ENCODE measurements at places on chromosomes 12 and 14.

DNA sequence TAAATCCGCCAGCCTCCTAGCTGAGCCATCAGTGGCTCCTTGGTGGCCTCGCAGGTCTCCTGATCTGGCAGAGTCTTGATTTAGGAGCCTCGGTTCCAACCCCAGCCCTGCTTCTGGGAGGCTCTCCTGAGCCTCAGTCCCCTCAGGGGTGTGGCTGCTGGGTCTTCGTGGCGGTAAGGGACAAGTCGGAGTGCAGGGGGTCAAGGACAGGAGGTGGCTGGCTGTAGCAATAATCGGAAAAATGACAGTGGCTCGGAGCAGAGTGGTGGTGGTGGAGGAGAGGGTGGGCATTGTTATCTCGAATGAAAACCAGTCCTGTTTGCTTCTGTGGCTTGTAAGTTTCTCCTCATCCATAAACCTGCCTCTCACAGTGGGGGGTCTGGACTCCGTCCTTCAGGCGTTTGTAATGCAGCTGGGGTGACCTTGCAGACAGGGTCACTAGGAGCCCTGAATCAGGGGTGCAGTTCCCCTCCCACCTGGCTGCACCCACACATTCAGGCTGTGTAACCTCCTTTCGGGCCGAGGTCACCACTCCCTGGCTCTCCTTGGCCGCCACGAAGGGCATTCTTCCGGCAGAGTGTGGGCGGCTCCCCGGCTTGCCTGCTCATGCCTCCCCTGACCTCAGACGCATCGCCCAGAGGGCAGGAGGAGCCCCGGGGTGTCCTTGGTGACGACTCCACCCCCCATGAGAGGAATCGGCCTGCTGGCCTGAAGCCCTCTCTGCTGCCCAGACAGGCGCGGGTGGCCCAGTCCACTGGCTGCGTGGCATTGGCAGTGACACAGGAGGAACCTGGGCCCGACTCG lies 8.1 kb downstream of the BCL7A start:
- DNase-seq = no peak

- peak; percentile 59 for DNase-seq
Observed at GRCh38 chr14:51738754-51739153, 87.0 kb downstream of the FRMD6 start.

DNA sequence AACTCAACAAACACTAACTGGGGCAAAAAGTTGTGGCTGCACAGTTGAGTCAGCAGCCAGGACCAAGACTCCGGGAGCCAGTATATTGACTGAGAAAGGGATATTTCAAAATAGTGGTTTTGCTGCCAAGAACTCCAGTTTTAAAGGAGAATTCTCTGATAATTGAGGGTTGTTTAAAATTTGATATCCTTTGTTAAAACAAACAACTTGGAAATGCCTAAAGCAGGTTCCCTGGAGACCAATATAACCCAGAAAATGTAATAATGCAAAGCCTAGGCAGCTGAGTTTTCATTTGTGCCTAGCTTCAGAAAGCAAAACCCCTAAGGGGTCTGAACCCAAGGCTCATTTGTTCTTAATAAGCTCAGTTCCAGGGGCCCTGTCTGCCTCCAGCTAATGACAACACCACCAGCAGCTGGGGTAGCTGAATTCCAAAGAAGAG lies 311.7 kb upstream of the CCDC196 start:
- DNase-seq = no peak

- DNase-seq = no peak
Observed at GRCh38 chr12:38776647-38777046, 128.7 kb downstream of the CPNE8 start.

DNA sequence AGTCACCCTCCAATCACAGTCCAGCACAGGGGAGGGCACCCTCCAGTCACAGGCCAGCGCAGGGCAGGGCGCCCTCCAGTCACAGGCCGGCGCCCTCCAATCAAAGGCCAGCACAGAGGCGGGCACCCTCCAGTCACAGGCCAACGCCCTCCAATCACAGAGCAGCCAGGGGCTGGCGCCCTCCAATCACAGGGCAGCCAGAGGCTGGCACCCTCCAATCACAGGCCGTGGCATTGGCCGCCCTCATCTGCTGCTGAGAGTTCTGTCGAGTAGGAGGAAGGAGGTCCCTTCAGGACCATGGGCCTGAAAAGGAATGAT lies 26.6 kb downstream of the DDX51 start:
- peak; percentile 43 for DNase-seq

- DNase-seq = no peak
Observed at GRCh38 chr14:102293781-102294180, 11.2 kb downstream of the MOK start.

DNA sequence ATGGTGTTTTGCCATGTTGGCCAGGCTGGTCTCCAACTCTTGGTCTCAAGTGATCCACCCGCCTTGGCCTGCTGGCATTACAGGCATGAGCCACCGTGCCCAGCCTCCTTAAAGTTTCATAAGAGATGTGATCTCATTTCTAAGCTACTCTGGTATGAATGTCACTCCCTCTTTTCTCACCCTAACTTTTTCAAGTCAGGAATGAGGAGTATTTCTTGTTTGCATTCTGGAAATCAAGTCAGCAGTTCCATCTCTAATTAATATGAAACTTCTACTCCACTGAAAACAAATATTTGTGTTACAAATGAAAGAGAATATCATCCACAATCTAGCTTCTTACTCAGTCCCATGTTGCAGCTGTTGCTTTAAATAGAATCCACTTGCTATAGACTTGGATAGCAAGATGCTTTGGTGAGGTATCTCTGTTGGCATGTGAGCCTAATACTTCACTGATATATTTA lies 61.3 kb downstream of the ARF6 start:
- no peak for DNase-seq

DNA sequence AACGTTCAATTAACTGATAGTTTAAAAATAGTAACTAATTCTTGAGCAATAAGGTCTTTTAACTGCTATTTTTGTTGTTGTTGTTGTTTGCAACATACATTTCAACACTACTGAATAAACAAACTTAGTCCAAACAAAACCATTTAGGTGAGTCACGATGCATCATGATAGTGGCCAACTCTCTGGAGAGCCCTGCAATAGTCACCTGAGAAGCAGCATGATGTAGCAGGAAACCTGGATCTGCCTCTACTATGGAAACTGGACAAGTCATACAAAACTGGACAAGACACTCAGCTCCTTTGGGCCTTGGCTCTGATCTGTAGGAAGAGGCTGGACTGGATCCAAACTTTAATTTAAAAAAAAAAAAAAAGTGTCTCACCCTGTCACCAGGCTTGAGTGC lies 117.3 kb downstream of the MED13L start:
- DNase-seq = no peak

DNA sequence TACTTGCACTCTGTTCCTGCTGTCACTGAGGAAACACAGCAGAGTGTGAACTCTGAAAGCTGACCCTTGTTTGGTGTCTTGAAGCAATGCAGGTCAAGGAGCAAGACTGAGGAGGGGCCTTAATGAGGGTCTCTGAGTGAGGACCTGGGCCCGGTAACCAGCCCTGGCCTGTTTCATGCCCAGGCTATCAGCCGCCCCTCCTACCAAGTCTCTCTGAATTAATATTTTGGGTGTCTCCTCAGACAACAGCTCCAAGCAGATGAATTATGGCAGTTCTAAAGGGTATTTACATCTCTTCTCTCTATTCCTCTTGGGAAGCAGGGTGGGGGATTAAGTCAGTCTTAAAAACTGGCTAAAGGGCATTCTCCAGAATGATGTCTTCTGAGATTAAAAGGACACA lies 394.5 kb downstream of the ZFP36L1 start:
- no peak for DNase-seq

- DNase-seq = no peak
Observed at GRCh38 chr14:79331830-79332229, 879.5 kb downstream of the DIO2 start.
